Activated CD4-positive, CD25-positive, alpha-beta regulatory T cell treated with anti-CD3 and anti-CD28 coated beads, Interleukin-2, amount 50 U/mL, for 72 hours (primary cell): ENCODE measurements at places on chromosomes 3 and 15.

GRCh38 chr3:138081371-138082084 lies 33.9 kb downstream of the DZIP1L start:
- no peak for DNase-seq

GRCh38 chr3:52636673-52637072 lies 49.0 kb downstream of the PBRM1 start:
- DNase-seq: no peak

DNA sequence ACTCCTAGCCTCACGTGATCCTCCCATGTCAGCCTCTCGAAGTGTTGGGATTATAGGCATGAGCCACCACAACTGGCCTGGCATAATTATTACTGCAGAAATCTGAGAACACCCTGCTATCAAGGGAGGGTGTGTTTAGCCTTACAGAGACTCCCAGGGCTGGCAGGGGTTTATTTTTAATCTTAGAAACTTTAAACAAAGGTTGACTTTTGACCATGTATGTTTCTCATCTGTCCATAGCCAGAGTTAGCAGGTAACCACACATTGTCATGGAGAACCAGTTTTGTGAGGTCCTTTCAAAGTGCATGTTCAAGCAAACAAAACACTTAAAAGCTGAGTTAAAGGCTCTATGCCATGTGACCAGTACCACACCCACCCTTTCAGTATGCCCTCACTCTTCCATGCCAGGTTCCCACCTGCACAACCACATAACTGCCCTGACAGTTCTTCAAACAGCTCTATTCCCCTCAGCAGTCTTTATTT lies 11.1 kb downstream of the SIAH2 start:
- DNase-seq: no peak

- no peak for DNase-seq
Measured at GRCh38 chr3:27935492-27935891, 213.4 kb upstream of the EOMES start.

GRCh38 chr3:94195381-94195780 lies 132.5 kb downstream of the NSUN3 start:
- no peak for DNase-seq

- DNase-seq: peak; percentile 31
Measured at GRCh38 chr3:32817257-32817557, 590 bp upstream of the TRIM71 start.

GRCh38 chr3:30826531-30826942 lies 67.9 kb downstream of the GADL1 start:
- no peak for DNase-seq

- DNase-seq: no peak
Measured at GRCh38 chr3:109570408-109570807, 233.1 kb upstream of the DPPA4 start.

DNA sequence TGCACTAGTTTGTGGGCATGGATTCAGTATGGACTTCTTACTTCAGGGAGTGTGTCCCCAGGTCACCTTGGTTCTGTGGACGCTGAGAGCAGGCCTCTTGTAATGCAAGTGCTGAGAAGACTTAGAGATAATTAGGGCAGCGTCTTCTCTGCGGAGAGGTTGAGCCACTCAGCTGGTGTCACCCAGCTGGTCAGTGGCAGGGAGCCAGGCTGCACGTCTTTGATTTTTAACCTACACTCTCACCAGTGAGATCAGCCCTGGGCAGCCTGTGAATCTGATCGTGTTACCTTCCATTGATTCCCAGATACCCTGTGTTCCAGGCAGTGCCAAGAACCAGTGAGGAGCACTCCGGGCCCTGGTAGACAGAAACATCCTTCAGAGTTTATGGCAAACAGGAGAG lies 92.6 kb downstream of the SLCO3A1 start:
- DNase-seq: no peak

GRCh38 chr15:96416934-96417759 lies 86.6 kb downstream of the NR2F2 start:
- no peak for DNase-seq

GRCh38 chr3:58353722-58354553 lies 21.2 kb downstream of the PXK start:
- no peak for DNase-seq

DNA sequence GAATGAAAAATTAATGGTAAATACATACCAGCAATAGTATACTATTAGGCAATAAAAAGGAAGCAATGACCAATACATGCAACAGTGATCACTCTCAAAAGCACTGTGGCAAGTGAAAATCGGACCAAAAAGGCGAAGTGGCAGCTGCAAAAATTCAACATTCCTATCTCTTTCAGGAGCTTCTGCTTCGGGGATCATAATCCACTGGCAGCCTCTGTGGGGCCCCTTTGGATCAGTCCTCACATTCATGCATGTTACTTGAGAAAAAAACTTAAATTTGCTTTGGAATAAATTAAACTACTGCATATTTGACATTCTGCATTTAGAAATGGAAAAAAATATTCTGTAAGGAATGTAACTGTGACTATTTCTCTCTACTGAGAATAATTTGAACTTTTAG lies 425.6 kb downstream of the NR2F2 start:
- DNase-seq: no peak

- DNase-seq: no peak
Measured at GRCh38 chr3:62811119-62811518, 64.1 kb downstream of the CADPS start.

DNA sequence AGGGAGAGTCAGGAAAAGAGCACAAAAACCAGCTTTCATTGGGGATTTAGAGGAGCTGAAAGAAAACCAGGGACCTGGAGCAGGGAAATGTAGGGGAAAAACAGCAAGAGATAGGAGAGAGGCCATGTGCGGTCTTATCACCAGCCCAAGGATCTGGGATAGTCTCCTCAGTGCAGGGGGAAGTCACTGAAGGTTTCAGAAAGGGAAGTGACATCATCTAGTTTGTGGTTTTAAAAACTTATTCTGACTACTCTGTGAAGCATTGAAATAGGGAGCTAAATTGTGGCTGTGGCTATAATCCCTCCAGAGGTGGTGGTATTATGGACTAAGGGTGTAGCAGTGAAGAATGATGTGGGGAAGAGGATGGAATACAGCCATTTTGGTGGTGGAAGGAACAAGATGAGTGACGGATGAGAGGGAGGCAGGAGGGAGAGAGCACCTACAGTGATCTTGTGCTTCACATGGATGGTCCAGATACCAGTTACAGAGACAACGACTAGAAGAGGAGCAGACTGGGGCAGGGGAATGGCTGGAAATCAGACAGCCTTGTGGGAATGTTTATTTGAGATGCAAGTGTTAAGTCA lies 72.7 kb downstream of the HMG20A start:
- no peak for DNase-seq

- DNase-seq: no peak
Measured at GRCh38 chr3:42159706-42160472, 68.7 kb downstream of the TRAK1 start.

GRCh38 chr3:123225016-123225415 lies 23.3 kb downstream of the SEC22A start:
- DNase-seq: no peak

GRCh38 chr3:106338582-106339214 lies 469.9 kb upstream of the CBLB start:
- DNase-seq: no peak
